ENCODE measurements at places on chromosomes 7 and 10. TPM values are rescaled to one million over a fixed set of nuclear protein-coding genes. Genes with fewer than 3 reads are reported as not detected.

The ADAM12 gene
- total RNA-seq: 30.4 TPM

The LIPA gene
- 36.7 TPM for total RNA-seq

The NODAL gene
- total RNA-seq: not detected

The FRMD4A gene
- 80.9 TPM for total RNA-seq

The DENND2A gene
- total RNA-seq: 0.44 TPM

The TNPO3 gene
- 78.5 TPM for total RNA-seq

The HYAL4 gene
- total RNA-seq: 1.3 TPM

The STYXL1 gene
- 45.7 TPM for total RNA-seq

The ZNF33A gene
- 12.7 TPM for total RNA-seq

The GNG11 gene
- 93.5 TPM for total RNA-seq

The FAM25C gene
- total RNA-seq: not detected

The STEAP2 gene
- 1.8 TPM for total RNA-seq

The ARL5B gene
- total RNA-seq: 29.1 TPM

The PDLIM1 gene
- 37.9 TPM for total RNA-seq

The FEZF1 gene
- not detected for total RNA-seq

The CNPY1 gene
- not detected for total RNA-seq

The SPDYE2 gene
- not detected for total RNA-seq

The UBN2 gene
- total RNA-seq: 6.7 TPM

Data from placental pericyte (primary cell).